Stimulated activated CD4-positive, alpha-beta T cell treated with anti-CD3 and anti-CD28 coated beads, Interleukin-4, amount 100 ng/mL, for 48 hours (primary cell): ENCODE measurements at places on chromosomes 1 and 21.

GRCh38 chr1:1084372-1085170 is 10.5 kb upstream of the RNF223 start:
- DNase-seq, result no peak

GRCh38 chr1:204367193-204367858 is 7.6 kb upstream of the PLEKHA6 start:
- no peak for DNase-seq

DNA sequence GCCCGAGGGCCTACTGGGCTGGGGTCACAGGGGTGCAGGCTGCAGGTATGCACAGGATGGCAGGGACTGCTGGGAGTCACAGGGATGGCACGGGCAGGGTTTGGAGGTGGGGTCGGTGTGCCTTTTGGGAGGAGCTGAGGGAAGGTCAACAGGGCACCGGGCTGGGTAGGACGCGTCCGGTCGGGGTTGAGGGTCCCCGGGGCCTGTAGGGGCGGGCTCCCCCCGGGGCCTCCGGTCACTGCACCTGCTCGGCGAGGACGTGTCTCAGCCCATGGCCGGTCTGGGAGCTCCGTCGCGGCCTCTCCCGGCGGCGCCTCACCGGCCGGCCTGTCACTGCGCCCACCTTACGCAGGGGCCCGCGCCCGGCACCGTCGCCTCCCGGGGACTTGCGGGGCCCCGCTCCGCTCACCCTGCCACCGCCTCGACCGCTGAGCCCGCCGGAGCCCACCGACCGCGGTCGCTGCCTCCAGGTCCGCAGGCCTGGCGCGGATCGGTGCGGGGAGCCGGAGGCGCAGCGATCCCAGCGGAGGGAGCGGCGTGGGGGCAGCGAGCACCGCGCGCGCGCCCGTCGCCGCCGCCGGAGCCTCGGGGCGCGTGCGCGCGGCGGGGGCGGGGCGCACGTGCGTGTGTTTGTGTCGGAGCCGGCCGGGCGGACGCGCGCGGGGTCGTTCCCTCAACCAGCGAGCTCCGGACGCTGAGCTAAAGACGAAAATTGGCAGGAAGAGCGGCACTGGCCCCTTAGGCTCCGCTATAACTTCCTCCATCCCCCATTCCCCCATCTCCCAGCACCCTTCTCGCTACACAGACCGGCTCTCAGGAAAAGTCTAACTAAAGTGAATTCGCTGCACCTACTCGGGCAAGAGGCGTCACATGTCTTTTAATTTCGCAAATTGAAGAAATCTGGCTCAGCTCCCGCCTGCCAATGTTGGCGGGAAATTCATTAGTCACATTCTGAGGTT is at the start of gene AMIGO1:
AMIGO1 (minus strand) TSS at position 552 of the 959 bp plus-strand sequence. CDS start 815 bp downstream, outside the sequence.
- DNase-seq, result peak; percentile 45

DNA sequence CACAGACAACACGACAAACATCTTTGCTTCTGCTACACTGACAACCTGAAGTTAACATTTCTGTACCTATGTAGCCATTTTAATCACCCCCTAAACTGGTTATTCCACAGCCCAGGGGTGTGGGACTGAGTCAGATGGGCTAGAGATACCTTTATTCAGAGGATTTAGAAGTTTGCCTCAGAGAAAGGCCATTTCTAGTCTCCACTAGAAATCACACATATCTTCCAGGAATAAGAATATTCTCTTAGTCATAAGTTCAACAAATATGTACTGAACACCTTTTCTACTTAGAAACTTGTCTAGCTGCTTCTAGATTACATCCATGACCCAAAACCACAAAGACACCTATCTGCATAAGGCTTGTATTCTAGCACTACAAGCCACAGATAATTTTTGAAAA is 38.8 kb downstream of the ERG start:
- no peak for DNase-seq

- no peak for DNase-seq
Observed at GRCh38 chr1:205183676-205184335, 27.7 kb downstream of the DSTYK start.

DNA sequence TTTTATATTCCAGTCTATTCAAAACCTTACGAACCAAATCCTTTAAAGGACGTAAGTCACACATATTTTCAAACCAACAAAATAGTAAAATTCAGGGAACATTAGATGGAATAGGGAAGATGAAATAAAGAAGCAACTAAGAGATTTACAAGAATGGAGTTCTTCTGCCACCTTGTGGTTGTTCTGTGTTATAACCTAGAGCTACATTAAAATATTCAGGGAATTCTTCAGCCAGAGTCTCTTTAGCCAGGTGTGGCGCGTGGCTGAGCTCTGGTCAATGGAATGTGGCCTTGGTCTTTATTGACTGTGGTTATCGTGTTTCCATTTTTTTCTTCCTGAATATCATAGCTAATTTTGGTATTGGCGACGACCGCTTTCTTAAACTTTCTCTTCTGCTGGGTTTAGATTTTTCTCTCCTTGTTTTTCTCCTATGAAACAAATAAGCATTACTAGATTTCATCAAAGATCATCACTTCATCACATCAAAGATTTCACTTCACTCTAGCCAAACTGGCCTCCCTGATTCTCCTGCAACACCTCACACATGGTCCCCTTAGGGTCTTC is 221.3 kb downstream of the MRPL39 start:
- DNase-seq, result no peak

DNA sequence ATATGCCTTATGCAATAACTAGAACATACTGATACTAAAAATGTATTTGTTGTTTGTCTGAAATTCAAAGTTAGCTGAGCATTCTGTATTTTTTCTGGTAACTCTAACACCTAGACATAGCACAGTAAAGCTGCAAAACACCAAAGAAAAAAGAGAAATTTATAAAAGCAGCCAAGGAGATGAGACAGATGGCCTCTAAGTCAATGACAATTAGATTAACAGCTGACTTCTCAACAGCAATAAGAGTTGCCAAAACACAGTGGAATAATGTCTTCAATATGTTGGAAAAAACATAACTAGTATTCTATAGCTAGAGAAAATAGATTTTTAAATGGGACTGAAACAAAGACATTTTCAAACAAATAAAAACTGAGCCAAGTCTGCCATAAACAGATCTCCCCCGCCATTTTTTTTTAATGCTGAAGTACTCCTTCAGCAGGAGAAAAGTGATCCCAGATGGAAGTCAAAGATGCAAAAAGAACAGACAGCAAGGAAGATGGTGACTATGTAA is 81.3 kb downstream of the SYF2 start:
- DNase-seq, result no peak

DNA sequence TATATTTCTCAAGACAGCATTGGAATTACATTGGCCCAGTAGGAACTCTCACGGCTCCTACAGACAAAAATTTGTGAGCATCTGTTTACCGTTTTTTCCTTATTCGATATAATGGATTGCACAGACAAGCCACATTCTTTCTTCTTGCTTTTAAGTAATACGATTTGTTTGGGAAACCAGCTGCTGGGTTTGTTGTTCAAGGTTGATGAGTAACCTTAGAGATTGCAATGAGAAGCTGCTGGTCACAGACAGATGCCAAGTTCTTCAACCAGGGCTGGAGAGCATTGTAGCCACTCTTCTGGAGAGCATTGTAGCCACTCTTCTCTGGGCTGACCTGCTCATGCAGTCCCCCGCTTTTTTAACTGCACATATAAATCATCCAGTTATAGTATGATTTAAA is 1.4 kb upstream of the MIA3 start:
- no peak for DNase-seq

DNA sequence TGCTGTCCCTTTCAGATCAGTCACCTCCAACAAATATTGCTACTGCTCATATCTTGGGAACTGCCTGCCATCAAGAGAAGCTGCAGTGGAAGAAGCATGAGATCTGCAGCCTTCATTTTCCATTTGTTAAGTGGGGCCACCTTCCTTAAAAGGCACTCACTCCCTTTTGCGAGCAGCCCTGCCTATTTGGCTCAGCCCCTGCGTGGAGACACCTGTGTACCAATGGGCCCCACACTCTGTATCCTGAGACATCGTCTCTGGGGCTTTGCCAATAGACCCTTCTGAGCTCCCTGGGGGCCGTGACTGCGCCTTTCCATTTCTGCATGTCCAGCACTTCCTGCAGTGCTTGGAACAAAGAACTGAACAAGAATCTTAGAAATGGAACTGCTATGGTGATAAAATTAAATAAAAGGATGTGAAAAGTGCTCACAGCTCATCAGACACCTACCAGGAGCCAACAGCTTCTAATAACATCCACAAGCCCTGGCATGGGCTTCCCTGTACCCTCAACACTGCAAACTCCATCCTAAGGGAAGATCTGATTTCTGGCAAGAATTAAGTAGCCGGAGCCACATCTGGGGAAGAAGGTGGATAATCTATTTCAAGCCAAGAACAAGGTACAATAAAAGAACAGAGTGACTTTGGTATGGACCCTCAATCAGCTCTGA is 36.7 kb downstream of the PARP1 start:
- no peak for DNase-seq

GRCh38 chr1:238088560-238089290 is 198.0 kb upstream of the ZP4 start:
- no peak for DNase-seq

DNA sequence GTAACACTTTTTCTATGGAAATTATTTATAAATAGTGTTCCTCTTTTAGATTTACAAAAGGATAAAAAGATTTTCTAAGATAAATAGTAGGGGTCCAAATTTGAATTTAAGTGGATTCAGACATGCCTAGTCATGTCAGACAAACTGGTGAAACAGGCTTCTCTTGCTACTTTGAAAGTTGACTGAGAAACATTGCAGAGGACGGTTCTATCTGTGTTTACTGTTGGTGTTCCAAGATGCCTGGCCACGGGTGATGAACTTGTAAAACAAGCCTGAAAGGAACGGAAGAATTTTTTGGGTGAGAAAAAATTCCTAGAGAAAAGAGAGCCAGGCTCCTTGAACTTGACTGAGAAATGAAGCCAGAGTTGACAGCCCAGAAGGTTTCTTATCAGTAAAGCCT is 2.2 kb downstream of the KRTAP19-1 start:
- DNase-seq, result no peak

- no peak for DNase-seq
Observed at GRCh38 chr1:188237573-188238348, 1409.0 kb downstream of the PLA2G4A start.

DNA sequence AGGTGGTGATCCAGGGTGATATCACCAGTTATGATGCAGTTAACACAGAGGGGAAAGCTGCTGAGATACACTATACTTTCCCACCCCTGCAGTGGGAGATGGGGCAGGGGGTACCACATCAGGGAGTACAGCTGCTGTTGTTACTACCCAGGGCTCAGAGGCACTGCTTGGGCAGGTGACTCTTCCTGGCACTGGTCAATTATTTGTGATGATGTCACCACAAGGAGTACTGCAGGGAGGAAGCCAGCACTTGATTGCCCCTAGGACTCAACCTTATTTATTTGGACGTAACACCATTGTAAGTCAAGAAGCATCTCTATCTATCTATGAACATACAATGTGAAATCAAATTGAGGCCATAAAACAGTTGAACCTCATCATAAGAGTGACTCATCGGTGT is 10.1 kb downstream of the IFNAR1 start:
- DNase-seq, result no peak
